ENCODE measurements at places on chromosomes 1 and 21. TPM values are rescaled to one million over a fixed set of nuclear protein-coding genes. Genes with fewer than 3 reads are reported as not detected.

DNA sequence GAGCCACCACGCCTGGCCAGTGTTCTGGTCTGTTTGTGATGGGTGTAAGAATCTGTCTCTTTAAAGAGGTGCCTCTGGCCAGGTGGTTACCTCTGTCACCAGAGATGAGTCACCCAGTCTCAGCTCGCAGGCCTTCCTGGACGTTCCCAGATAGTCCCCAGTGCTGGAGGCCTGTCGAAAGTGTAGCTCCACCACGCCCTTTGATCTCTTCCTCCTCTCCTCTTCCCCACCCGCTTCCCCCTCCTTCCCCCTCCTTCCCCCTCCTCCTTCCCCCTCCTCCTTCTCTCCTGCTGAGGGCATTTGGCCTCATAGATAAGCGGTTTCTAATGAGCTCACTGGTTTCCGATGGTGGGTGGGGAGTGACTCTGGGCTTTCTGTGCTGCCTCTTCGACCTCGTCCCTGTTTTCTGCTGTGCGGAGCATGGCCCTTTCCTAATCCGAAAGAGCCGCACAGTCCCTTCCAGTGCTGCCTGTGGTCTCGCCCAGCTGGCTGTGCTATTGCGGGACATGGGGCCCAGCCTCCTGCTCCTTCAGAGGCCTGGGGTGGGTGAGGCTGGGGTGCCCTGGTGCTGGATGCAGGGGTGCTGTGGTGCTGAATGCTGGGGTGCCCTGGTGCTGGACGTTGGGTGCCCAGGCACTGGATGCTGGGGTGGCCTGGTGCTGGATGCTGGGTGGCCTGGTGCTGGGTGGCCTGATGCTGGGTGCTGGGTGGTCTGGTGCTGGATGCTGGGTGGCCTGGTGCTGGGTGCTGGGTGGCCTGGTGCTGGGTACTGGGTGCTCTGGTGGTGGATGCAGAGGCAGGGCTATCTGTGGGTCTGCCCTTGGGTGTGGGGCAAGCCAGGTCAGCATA is 19.2 kb downstream of the AGPAT3 start:
- no peak for DNase-seq

The WNT3A gene
- not detected for total RNA-seq

DNA sequence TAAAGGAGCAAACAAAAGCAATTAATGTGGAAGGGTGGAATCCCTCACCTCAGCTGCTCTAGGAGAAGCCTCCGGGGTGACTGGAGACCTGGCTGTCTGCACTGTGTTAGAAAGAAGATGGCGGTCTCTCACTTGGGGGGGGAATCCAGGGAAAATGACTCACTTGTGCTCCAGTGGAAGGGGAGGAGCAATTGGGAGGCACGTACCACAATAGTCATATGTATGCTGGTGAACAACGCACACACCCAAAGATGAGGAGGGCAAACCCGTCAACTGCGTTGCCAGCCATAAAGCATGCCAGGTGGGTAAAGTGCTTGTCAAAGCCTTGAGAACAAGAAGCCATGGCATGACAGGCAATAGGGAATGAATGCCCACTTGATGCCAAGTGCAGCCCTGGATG is 22.1 kb downstream of the PLEKHA6 start:
- DNase-seq, result no peak

- DNase-seq, result no peak
These were observed 3.2 kb upstream of the TNFSF4 start for GRCh38 chr1:173210283-173210682.

- no peak for DNase-seq
These were observed 44.1 kb upstream of the HMGN1 start for GRCh38 chr21:39392981-39393380.

- no peak for DNase-seq
These were observed 44.4 kb downstream of the CFHR5 start for GRCh38 chr1:197021716-197022115.

DNA sequence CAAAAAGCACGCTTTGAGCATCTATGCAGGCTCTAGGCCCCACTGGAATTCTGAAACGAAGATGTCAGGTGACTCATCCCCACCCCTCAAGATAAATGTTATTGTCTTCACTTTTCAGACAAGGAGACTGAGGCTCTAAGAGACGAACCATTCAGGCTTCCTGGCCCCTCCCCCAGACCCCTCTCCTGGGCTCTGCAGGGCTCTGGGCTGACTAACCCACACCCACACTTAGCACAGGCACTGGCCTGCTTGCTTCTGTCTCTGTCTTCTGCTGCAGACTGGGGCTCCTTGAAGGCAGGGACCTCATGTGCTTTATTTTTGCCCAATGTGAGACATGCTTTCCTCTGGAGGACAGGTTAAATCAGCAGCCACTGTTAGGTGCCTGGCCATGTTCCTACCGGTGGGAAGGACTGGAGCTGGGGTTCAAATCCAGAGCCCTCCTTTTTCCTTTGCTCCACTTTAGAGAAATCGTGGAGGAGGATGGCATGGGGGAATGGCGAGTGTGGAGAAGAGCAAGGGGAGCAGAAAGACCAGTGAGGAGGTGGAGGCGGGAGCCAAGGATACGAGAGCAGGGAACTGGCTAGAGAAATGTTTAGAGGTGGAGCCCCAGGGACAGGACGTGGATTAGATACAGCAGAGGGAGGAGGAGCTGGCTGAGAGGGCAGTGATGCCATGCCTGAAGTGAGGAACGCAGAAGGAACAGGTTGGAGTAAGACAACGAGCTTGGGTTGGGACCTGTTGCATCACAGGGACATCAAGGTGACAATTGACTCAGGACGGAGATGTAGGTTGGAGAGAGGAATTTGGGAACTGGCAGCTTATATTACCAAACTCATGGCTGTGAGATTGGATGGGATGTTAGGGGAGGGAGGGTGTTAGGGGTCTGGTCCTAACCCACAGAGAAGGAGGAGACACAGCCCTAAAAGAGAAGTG is 1.7 kb downstream of the TMEM125 start:
- DNase-seq, result no peak

The CFHR3 gene
- total RNA-seq, result not detected

- no peak for DNase-seq
These were observed 30.7 kb upstream of the RRP15 start for GRCh38 chr1:218254296-218254946.

GRCh38 chr1:2523891-2524609 is 2.3 kb downstream of the PANK4 start:
- DNase-seq, result no peak

GRCh38 chr1:165449131-165449530 is 4.2 kb upstream of the RXRG start:
- DNase-seq, result no peak

GRCh38 chr21:46154155-46154954 is 1.0 kb downstream of the FTCD start:
- no peak for DNase-seq

- DNase-seq, result no peak
These were observed 15.4 kb upstream of the SUCO start for GRCh38 chr1:172517545-172517944.

GRCh38 chr1:7233646-7234470 is 448.6 kb downstream of the CAMTA1 start:
- no peak for DNase-seq

DNA sequence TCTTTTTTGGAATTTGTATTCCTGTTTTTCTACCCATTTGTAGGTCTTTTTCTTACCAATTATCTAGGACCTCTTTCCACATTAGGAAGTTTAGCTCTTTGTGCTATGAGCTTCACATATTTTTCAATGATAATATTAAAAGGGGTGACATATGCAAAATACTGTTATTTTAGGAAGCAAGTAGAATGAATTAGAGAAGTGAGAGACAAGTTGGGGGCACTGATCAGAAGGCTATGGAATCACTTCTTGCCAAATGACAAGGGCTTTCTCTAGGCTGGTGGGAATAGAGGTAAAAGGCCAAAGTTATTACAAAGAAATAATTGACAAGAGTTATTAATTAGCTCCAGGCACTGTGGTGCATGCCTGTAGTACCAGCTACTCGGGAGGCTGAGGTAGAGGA is 4.3 kb upstream of the BCAR3 start:
- no peak for DNase-seq

All from heart right ventricle (tissue), 16 donors.